ENCODE measurements at places on chromosomes 2 and 18.

- DNase-seq, result no peak
Measured at GRCh38 chr2:231715988-231716616, 7.8 kb downstream of the PTMA start.

DNA sequence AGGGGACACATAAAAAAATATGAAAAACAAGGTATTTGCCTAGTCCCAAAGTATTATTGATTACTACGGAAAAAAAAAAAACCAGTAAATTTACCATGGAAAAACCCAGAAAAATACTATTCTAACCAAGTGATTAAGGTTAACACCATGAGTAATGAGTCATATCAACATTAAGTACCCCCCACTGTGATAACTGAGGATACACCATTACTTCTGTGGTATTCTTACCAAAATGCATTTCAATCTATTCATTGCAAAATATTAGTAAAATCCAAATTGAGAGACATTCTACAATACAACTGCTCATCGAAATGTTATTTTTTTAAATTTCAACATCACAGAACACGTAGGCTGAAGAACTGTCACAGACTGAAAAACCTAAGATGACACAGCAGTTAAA is 669.8 kb downstream of the ZEB2 start:
- no peak for DNase-seq

DNA sequence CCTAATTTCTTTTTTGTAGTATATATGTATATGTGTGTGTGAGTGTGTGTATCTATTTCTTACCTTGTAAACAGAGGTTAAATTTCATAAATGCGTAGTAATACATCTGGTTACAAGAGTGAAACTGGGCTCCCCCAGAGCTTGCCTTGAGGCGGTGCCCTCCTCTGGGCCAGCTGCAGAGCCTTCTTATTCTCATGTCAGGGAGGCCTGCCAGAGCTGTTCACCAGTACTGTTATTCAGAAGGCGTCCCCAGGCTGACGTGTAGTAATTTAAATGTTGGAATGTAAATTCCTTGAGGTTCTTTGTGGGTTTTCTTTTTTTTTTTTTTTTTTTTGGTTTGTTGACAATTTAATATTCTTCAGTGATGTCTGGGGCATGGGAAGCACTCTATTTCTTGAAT is 11.2 kb downstream of the COPS8 start:
- no peak for DNase-seq

DNA sequence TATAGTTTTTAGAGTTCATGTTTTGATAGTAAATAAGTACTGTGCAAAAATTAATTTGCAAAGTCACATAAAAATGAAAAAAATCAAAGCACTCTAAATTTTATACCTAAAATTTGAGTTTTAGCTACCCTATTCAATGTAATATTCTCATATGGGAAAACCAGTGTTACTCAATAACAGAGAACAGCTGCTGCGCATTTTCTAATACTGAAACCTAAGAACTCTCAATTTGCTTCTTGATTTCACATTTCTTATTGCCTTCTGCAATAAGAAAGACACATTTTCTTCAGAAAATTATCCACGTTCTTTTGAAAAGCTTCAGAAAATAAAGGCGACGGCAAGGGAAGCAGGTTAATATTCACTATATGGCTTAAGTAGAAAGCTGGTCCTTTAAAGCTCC is 199.1 kb upstream of the CCDC150 start:
- no peak for DNase-seq

DNA sequence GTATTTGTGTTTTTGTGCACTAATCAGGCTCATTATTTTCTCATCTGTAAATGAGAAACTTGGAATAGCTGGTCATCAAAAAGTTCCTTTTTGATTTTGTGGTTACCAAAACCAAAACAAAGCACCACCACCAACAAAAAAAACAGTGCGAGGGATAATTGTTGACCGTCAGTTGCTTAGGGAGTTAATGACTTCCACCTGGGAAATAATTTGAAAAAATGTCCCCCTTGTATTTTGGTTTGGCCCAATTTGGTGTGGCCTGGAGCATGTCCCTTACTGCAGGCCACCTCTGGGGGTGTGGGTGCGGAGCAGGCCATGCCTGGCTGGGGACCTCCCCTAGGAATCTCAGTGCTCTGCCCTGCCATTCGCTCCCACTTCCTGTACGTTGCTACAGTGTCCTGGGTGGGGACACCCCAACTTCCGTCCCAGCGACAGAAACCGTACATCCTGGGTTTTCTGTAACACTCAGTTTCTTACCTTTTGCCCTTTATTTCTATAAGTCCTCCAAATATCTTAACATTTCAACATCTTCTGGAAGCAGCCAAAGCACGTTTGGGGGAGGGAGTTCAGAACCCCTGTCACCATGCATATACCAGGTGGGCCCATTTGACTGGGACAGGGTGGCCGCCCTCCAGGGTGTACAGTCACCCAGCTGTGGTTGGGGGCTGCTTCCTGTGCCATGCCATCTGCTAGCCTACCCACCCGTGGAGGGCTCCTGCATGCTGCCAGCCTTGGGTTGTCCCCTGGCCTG is 31.3 kb downstream of the NCK2 start:
- no peak for DNase-seq

DNA sequence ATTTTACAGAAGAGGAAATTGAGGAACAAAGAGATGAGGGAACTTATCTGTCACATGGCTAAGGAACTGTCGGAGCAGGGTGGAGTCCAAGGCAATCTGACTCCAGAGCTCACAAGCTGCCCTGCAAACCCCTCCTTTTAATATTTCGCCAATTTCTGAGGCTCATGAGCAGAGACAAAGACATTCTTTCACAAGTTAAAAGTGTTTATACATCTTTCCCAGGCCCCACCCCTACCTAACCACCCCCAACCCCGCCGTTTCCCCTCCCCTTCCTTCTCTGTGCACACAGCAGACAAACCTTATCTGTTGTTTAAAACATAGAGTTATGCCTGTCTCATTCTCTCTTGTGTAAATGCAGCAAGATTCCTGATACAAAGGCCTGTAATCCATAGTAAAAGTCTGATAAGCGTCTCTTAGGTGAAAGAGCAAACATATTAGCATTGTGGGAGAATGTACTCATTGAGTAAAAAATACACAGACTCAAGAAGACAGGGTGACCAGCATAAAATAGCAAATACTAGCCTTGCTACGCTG is 44.3 kb downstream of the EPHA4 start:
- no peak for DNase-seq

Measured in activated T-helper 9 cell treated with anti-CD3 and anti-CD28 coated beads, Interleukin-2, amount 50 U/mL, for 16 hours (primary cell).